Trophoblast cell (in vitro differentiated cells and primary cell): ENCODE measurements at places on chromosomes 3 and 15.

GRCh38 chr3:139561959-139562676 lies 22.6 kb upstream of the RBP1 start:
- DNase-seq: peak; percentile 69

DNA sequence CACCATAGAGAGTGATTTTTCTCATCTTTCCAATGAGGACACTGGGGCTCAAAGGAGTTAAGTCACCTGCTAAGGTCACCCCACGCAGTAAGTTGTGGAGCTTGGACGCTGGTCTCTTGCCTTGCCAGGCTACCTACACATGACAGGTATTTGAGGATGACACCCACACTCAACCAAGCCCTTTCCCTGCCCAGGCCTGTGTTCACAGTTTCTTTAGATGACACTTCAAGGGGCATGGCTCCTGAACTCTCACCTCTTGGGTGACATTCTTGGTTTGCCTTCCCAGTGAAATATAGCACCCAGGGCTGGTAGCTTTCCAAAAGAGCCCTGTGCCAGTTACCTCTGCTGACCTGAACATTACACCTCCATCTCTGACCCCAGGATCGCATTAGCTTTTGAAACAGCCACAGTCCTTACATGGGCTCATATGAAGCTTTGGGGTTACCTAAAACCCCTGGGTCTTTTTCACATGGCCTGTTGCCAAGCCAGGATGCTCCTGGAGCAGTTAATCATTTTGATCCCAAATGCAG lies 148.0 kb downstream of the RPLP1 start:
- DNase-seq: no peak

GRCh38 chr15:101128221-101129015 lies 123.4 kb downstream of the CHSY1 start:
- peak; percentile 78 for DNase-seq

DNA sequence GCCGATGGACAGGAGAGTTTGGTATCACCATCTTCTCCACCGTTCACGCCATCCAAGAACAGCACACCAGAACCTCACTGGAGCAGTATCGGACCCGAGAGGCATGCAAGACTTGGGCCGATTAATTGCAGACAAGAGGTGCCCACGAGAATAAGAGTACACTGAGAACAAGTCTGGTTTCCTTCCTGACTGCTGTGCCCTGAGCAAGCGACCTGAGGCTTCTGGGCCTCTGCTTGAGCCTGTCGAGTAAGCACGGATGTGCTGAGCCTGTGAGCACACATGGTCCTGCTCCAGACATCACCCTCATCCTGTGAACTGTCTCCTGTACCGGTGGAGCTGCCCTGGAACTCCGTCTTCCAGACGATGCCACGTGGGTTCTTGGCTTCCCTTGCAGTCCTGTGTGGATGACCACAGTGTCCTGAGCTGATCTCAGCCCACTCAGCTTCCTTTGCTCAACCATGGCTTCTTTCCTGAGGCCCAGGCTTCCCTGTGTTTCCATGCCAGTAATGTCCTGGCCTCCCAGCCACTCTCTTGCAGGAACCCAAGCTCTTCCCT lies 34.3 kb upstream of the SNRPA1 start:
- no peak for DNase-seq

DNA sequence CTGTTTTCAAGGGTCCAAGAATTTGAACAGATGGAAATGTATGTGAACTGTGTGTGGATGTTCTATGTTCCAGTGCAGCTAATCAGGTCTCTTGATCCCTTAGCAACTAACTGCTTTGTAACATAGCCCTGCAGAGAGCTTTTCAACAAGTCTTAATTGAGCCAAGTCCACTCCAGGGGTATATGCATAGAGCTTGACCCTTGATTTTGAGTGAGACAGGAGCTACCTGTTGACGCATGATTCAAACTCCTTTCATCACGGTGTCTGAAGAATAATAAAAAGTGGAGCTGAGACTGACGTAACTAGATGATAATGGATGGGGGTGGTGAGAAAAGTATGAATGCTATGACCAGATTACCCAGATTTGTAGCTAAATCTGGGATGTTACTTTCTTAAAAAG lies 93.3 kb upstream of the CCDC54 start:
- DNase-seq: no peak

DNA sequence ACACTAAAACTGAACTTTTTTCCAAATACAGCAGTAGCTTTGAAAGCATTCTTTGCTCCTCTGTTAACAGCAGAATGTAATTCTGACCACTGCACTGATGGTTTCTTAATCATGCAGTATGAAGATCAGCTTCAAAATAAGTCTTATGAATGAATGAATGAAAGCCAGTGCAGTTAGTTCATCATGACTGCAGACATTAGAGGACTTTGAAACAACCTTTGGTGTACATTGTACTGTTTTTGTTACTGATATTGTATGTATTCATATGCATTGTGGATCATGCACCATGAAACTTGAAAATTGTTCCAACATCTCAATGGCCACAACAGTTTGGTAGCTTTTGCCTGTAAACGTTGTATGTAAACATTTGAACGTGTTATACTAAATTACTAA lies 1.3 kb upstream of the TNIK start:
- DNase-seq: no peak

- DNase-seq: no peak
Measured at GRCh38 chr3:151931171-151931570, 57.7 kb downstream of the SUCNR1 start.

DNA sequence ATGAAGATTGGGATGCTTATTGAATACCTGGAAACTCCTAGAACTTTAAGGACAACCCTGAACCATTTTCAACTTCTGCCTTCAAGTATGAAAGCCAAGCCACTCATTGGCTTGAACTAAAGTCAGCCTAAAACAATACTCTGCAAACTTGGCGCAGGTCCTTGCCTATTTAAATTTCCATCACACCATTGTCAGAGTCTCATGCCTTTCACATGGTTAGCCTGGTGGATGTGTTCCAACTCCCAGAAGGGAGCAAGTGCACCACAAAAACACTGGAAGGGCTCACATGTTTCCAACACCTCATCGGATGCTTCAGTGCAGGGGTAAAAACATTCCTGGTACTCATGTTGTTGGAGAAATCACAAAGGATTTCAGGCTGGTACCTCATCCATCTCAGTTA lies 511.6 kb upstream of the MDFIC2 start:
- no peak for DNase-seq

GRCh38 chr3:194552327-194552949 lies 65.6 kb upstream of the ATP13A3 start:
- no peak for DNase-seq

GRCh38 chr3:122825460-122825859 lies 30.6 kb downstream of the SLC49A4 start:
- peak; percentile 6 for DNase-seq
